ENCODE measurements at places on chromosomes 2 and 18. TPM values are rescaled to one million over a fixed set of nuclear protein-coding genes. Genes with fewer than 3 reads are reported as not detected.

UGT1A10 gene
- not detected for polyA plus RNA-seq

GULP1 gene
- 36.2 TPM for polyA plus RNA-seq

IL36G gene
- not detected for polyA plus RNA-seq

PSMA8 gene
- polyA plus RNA-seq, result not detected

UGT1A4 gene
- polyA plus RNA-seq, result 1.2 TPM

TSPYL6 gene
- not detected for polyA plus RNA-seq

OSGEPL1 gene
- 5.7 TPM for polyA plus RNA-seq

ZNF385B gene
- polyA plus RNA-seq, result 0.47 TPM

PDE11A gene
- 0.11 TPM for polyA plus RNA-seq

SCN2A gene
- 0.27 TPM for polyA plus RNA-seq

OTOS gene
- polyA plus RNA-seq, result not detected

MERTK gene
- 16.1 TPM for polyA plus RNA-seq

FHOD3 gene
- polyA plus RNA-seq, result 35.4 TPM

HNMT gene
- polyA plus RNA-seq, result 44.7 TPM

SPEG gene
- 226 TPM for polyA plus RNA-seq

RESP18 gene
- not detected for polyA plus RNA-seq

PMS1 gene
- 8.6 TPM for polyA plus RNA-seq

NAPG gene
- 20.8 TPM for polyA plus RNA-seq

TGIF1 gene
- 64.0 TPM for polyA plus RNA-seq

EIF2AK2 gene
- 11.5 TPM for polyA plus RNA-seq

NT5DC4 gene
- not detected for polyA plus RNA-seq

RTKN gene
- polyA plus RNA-seq, result 14.2 TPM

CCDC141 gene
- 0.20 TPM for polyA plus RNA-seq

SPDYA gene
- 0.04 TPM for polyA plus RNA-seq

KCNJ3 gene
- 0.52 TPM for polyA plus RNA-seq

SAG gene
- 0.03 TPM for polyA plus RNA-seq

SCN1A gene
- not detected for polyA plus RNA-seq

VIT gene
- 47.4 TPM for polyA plus RNA-seq

GPR45 gene
- polyA plus RNA-seq, result not detected

MOGAT1 gene
- polyA plus RNA-seq, result not detected

C1D gene
- 31.2 TPM for polyA plus RNA-seq

NT5C1B gene
- 0.04 TPM for polyA plus RNA-seq

MARCHF7 gene
- 65.3 TPM for polyA plus RNA-seq

TGFBRAP1 gene
- polyA plus RNA-seq, result 12.1 TPM

RAB10 gene
- polyA plus RNA-seq, result 80.0 TPM

TMEM182 gene
- 2.0 TPM for polyA plus RNA-seq

FBXO11 gene
- polyA plus RNA-seq, result 29.3 TPM

GYPC gene
- 138 TPM for polyA plus RNA-seq

SPATA3 gene
- polyA plus RNA-seq, result not detected

Data from urinary bladder (tissue), 4 donors.